ENCODE measurements at places on chromosomes 7 and 10.
A peak's percentile ranks its signal among the peaks of the same experiment; 100 is the strongest.

DNA sequence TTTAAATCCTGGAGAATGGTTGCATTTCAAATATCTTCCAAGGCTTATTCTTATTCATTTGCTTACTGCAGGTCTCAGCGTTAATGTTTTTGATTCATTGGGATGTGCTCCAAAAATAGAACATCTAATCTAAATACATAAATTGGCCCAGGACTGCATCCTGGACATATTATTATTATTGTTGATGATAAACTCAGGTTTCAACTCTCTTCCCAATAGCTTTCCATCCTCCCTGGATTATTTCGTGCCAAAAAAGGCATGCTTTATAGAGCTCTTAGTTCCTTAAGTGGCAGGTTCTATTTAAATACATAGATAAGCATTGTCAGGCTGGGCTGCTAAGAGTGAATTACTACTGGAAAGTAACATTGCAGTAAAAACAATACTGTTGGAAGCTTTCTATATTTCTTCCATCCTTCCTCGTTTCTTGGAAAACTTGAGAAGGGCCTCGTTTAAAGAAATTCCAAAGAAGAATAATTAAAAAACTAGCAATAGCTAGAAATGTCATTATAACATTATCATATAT is 14.7 kb upstream of the PRKAR2B start:
- no peak for DNase-seq

GRCh38 chr10:42112331-42113157 is 525.8 kb downstream of the ZNF33B start:
- no peak for DNase-seq

GRCh38 chr7:44646176-44646920 is 39.9 kb downstream of the OGDH start:
- DNase-seq, result no peak

DNA sequence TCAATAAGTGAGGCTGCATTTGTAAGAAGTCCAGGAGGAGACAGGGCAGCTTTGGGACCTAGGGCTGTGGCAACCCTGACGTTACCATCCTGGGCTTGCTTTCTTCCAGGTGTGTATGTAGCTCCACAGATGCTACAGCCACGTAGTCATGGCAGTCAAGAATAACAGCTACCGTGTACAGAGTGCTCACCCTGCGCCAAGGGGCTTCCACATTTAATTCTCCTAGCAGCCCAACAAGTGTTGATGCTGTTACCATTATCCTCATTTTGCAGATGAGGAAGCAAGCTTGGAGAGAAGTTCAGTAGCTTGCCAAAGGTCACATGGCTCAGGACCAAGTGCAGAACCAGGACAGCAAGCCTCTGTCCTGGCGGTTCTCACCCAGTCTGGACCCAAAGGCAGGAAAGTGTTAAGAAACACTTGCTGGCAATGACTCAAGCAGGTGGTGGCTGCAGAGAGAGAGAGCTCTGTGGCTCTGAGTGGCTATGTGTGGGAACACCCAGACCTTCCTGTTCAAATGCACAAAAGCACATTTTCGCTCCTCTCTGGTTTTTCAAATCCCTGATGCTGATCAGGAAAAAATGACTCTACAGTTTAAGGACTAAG is 89.8 kb downstream of the CREM start:
- DNase-seq, result no peak

DNA sequence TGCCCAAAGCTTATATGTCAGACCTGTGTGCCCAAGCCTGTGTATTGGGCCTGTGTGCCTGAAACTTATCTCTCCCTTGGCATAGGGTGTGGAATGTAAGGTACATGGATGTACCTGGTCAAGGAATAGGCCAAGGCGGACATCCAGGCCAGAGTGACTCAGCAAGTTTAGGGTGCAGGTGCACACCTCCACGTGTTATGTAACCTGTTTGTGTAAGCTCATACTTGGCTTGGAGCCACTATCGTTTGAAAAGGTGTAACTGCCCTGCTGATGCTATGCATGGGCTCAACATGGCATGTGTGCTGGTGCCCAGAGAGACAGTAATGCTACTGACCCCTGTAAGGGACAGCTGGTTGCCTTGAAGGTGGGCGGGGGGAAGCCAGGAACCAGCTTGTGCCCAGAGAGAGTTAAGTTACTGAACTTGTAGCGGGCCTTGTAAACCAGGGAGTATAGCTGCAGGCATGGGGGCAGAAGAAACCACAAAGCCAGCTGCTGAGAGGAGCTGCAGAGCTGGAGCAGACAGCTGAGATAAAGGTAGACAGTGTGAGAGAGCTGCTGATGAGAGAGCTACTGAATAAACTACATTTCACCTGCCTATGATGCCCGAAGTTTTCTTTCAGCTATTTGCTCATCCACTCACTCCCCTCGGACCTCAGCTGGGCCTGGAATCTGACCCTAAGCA is 656.4 kb upstream of the ZWINT start:
- DNase-seq, result no peak

- no peak for DNase-seq
Observed at GRCh38 chr10:11237571-11237970, 219.9 kb downstream of the CELF2 start.

DNA sequence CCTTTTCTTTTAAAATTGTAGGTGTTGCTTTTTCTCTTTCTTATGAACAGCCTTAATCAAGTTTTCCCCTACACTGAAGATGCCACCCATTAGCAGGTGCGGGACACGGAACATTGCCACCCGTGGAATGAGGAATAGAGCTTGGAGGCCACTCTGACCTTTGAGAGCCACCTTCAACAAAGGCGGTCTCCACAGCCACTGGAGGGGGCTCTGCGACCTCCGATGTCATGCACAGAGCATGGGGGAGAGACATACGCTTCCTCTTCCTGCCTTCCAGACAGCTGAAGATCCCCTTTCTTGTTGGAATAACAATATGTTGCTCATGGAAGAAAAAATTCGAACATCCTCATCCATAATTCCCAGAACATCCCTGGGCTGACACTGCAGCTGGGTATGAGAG is 39.1 kb downstream of the ADARB2 start:
- no peak for DNase-seq

DNA sequence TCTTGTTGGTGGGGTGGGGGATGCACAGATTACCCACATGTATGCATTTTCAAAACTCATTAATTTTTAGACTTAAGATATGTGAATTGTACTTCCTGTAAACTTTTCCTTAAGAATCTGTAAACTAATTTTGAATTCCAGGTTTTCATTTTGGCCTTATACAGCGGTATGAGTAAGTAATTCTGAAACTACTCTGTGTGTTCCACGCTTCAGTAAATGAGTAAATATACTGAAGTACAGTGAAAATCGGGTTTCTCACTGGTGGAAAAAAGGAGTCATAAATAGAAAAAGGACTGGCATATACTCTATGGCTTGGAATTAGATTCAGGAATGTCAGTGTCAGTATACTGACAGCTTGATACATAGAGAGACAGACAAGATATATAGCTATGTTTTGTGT is 72.8 kb downstream of the CTTNBP2 start:
- no peak for DNase-seq

- DNase-seq, result no peak
Observed at GRCh38 chr10:132678436-132679216, 107.3 kb downstream of the NKX6-2 start.

- DNase-seq, result no peak
Observed at GRCh38 chr10:98020254-98020653, 10.2 kb downstream of the CRTAC1 start.

DNA sequence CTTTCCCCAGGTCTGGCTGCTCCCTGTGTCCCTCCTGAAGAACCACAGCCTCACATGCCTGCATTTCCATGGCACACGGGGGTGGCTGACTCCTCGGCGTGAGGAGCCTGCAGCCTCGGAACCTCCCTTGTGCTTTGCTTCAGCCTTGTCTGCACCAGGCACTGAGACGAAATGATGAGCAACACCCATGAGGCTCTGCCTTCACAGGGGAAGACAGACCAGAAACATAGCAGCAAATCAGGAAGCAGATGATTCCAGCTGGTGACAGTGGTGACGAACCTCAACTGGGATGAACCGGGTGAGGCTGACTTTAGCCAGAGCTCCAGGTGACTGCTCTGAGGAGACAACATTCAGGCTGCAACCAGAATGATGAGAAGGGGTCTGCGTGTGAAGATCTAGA is 84.5 kb upstream of the SMNDC1 start:
- DNase-seq, result peak; percentile 56

GRCh38 chr7:101174322-101174854 is 5.7 kb downstream of the NAT16 start:
- no peak for DNase-seq

GRCh38 chr10:86646933-86647332 is 7.4 kb upstream of the OPN4 start:
- no peak for DNase-seq

DNA sequence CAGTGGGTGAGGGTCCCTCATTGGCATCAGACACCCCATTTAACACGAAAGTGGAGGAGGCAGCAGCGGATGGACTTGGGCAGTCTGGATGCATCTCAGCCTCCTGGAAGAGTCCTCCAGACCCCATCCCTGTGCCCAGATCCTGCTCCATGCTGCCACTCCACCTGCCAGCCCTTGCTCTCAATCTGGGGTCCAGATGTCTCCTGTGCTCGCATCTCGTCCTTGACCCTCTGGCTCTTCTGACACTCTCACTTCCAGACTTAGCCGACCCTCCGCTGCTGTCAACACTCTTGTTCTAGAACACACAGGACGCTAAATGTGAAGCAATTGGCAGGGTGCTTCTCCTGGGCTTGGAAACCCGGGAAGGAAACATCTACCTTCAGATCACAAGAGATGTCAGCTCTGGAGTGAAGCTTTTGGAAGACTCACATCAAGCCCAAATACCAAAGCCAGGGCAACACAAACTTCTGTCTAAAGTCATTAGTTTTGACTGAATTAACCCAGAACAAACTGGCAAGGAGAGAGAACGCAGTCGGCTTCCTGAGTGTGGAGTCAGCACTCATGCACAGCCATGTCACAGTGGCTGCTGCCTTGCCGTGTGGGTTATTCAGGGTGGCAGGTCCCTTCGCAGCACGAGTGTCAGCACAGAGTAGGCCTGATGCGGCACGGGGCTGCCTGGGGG is 379.1 kb downstream of the TCERG1L start:
- DNase-seq, result no peak

DNA sequence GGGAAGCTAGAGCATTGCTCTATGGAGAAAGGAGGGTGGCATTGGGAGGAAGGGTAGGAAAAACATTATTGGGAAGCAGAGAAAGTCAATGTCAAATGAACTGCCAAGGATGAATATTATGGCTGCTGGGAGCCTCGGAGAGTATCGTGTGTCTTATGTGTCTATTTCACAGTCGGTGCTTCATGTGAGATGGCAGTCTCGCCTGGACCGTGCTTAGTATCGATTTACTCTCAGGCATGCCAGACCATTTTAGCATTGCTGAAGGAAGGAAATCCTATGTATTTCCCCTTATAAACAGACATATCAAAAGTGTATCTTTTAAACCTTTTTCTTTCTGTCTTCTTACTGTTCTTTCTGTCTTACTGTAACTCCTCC is 612.6 kb downstream of the AUTS2 start:
- DNase-seq, result no peak
